HS-27A (cell line): ENCODE measurements at places on chromosomes 6 and 20.
A peak's percentile ranks its signal among the peaks of the same experiment; 100 is the strongest.

DNA sequence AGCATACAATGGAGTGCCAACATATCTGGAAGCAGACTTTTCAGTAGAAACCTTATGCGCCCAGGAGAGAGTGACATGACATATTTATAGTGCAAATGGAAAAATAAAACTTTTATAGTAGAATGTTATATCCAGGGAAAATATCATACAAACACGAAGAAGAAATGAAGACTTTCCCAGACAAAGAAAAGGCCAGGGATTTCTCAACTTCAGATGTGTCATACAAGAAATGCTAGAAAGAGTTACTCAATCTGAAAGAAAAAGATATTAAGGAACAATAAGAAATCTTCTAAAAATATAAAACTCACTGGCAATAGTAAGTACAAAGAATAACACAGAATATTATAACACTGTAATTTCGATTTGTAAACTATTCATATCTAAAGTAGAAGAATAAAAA is 1269.3 kb downstream of the GRIK2 start:
- DNase-seq: no peak

GRCh38 chr6:3117912-3118352 is 579 bp upstream of the BPHL start:
- no peak for DNase-seq

DNA sequence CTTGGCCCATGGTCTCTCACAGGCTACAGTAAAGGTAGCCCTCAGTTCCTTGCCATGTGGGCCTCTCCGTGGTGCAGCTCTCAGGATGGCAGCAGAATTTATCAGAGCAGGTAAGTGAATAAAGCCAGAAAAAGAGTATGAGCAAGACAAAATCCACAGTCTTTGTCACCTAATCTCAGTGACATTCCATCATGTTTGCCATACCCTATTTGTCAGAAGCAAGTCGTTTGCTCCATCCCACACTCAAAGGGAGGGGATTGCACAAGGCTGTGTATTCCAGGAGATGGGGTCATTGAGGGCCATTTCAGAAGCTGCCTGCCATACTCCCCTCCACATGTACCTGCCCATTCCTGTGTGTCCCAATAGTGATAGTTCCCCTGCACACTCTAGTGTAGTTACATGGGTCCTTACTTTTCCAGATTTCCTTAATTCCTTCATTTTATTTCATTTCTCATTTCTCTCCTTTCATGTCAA is 24.2 kb downstream of the ISM1 start:
- no peak for DNase-seq

- DNase-seq: no peak
Measured at GRCh38 chr20:17334932-17335331, 108.1 kb downstream of the PCSK2 start.

- DNase-seq: no peak
Measured at GRCh38 chr20:34364223-34364506, 1.1 kb downstream of the ITCH start.

- no peak for DNase-seq
Measured at GRCh38 chr20:19265646-19266374, 53.4 kb downstream of the SLC24A3 start.

DNA sequence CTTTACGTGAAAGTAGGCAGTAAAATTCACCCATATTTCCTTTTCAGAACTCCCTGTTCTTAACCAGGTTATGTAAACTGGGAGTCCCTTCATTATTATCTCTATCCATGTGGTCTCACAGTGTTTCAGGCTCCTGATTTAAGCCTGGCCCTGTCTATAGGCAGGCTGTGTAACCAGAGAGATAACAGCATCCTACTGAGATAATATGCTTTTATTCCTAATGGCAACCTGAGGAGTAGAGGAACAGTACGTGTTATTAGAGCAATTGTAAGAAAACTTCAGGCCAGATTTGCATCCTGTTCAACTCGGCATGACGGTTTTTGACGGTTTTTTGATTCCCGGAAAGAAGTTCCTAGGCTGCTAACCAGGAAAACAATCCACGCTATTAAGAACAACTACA is 16.9 kb downstream of the FUT9 start:
- no peak for DNase-seq

DNA sequence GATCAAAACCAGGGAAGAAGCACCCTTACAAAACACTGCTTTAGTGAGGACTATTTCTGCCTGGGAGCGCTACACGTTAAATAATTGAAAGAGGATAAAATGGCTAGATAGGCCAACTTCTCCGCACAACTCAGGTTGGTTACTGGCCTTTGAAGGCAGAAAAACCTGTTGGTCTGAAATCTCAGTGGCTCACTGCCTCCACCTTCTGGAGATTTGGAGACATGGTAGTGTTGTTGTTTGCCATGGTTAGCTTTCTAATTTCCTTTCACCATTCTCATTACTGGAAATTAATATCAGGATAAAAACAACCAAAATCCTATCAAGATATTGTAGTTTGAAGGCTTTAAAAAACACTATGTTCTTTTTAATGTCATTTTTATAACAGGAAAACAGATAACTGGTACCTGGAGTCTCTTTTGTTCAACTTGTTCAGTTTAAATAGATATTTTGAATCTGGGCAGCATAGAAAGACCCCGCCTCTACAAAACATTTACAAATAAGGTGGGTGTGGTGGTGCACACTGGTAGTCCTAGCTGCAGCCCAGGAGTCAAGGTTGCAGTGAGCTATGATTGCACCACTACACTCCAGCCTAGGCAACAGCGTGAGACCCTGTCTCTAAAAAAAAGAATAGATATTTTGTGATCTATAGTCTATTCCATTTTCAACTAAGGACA is 27.5 kb upstream of the BCLAF1 start:
- DNase-seq: peak; percentile 29

DNA sequence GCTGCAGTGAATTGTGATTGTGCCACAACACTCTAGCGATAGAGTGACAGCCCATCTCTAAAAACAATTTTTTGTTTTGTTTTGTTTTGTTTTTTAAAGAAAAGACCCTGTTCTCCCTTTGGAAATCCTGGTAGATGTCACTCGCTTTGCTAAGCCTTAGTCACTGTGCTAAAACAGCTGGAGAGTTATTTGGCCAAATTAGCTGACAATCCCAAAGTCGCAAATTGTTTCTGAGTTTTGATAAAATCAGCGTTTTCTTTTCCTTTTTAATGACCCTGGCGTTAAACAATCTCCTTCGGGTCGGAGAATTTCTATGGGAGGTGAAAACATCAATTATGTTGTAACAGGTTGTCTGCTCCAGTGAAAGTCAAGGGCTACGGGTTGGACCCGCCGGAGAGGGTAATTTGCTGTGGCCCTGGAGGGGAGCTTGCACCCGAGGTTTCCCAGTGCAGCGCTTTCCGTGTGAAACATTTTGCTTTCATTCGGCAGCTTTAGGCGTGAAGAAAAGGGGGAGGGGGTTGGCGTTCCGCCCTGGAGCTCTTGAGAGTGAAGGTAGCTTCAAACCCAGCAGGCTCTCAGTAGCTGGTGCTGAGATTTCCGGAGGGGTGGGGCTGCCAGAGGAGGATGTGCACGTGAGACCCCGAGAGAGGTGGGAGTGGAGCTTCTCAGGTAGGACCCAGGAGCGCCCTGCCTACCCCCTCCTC is 296.6 kb downstream of the PHACTR1 start:
- no peak for DNase-seq

GRCh38 chr20:48763216-48763914 is 64.4 kb downstream of the PREX1 start:
- no peak for DNase-seq

DNA sequence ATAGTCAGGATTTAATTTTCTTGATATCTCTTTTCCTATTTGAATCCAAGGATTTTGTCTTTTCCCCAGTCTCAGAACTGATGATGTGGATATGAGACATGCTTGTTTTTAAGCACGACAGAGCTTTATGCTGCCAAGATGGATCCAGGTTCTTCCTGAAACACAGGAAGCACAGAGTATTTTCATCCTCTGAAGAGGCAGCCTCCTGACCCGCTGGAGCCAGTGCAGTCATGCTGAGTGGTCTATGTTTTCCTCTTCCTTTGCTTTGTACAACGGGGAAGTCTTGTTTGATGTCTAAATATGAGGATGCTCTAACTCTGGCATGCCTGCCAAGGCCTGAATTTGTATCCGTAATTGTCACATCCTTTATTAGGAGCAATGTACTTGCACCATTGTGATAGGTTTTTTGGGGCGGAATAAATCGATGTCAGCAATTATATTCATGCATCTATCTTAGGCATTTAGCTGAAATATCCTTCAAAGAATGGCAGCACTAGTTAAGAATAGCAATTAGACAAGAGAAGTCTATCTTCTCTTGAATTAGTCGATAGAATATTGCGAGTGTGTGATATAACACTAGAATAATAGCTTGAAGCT is 407.1 kb upstream of the JAG1 start:
- DNase-seq: no peak

DNA sequence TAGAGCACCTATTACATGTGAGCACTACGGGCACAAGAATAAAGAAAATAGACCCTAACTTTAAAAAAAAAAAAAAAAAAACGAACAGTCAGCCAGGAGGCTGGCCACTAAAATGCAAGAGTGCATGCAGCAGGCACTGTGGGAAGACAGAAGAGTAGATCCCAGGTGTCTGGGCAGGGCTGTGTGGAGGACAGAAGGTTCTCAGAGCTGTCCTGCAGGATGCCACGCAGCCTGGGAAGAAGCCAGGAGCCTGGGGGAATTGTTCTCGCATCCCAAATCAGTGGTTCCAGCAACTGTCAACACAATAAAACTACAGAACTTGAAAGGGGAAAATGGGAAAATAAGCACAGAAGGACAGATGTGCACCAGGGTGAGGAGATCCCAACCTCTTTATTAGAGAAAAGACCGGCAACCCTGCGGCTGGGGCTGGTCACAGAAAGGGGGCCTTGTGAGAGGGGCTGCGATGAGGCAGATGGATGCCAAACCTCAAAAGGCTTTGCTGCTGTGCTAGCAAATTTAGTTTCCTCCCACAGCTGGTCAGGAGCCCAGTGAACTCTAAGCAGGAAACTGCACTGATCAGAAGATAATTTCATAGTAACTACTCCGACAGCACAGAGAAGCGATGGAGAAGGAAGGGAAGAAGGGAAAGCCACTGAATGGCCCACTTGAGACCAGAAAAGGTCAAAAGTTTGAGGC is 30.9 kb downstream of the MAP3K5 start:
- no peak for DNase-seq

GRCh38 chr6:108944707-108945680 is 96.8 kb downstream of the ARMC2 start:
- no peak for DNase-seq

DNA sequence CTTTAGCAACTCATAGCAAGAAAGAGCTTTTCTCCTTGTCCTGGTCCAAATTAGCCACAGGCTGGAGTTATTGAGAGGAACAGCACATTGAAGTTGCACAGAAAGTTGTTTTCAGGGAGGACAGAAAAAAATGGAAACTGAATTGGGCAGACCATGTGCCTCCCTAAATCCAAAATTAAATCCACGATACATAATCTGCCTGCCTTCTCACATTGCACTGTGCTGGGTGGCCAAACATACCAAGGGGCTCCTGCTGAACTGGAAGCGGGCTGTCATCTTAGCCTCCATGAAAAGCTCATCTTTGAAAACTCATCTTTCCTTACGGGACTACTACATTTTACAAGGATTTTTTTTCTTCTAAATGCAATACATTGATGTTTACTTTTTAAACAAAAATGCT is 59.9 kb downstream of the TNFAIP3 start:
- DNase-seq: no peak

DNA sequence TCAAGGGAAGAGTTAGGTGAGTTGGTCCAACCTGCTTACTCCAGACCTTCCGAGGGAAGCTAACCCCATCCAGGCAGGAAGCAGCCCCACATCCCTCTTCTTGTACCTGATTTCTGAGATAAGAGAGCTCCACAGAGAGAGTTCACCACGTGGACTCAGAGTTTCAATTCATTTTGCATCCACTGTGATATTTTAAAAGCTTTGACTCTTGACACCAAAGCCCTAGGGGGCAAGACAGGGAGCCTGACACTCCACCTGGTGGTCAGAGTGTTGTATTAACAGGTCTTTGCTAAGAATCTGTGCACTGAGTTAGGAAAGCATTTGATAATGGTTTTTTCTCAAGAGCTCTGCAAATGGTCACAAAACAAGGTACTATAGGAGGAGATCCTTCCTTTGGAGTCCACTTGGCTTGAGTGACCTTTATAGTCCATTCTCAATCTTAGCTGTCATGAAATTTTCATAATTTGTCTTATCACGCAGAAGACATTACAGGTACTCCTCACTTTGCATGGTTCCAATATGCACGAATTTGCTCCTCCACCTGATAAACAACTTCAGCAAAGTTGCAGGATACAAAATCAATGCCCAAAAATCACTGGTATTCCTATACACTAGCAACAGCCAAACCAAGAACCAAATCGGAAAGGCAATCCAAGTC is 56.2 kb upstream of the RIPOR2 start:
- DNase-seq: no peak

DNA sequence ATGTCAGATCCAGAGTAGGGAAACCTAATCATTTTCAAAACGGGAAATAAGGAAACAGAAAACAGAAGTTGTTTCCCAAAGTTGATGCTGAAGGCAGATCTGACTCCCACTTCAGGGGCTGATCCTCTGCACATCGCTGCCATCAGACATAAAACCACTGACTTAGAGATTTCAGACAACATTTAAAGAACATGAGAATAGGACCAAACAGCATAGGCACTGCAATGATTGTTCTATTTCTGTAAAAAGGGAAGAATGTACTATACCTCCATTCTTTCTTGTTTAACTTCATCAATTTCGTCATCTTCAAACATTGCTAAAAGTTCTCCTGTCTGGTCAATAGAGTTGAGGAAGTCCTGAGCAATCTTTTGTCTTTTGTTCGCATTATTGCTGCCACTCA is 324.7 kb upstream of the RUNX2 start:
- no peak for DNase-seq

DNA sequence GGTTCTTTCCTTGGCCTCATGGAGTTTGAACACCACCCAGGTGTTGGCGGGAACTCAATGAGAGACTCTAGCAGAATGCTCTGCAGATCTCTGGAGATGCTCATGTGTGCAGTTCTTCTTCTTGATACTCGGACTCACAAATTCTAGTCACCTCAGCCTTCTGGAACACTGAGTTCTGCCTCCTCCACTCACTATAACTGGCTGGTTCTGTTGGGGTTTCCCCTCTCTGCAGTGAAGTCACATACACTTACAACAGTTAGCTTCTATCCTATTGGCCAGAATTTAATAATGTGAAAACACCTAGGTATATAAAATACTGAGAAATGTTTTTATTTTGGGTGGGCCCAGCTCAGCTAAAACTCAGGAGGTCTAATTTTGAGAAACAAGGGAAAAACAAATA is 109.6 kb upstream of the HIVEP1 start:
- no peak for DNase-seq

DNA sequence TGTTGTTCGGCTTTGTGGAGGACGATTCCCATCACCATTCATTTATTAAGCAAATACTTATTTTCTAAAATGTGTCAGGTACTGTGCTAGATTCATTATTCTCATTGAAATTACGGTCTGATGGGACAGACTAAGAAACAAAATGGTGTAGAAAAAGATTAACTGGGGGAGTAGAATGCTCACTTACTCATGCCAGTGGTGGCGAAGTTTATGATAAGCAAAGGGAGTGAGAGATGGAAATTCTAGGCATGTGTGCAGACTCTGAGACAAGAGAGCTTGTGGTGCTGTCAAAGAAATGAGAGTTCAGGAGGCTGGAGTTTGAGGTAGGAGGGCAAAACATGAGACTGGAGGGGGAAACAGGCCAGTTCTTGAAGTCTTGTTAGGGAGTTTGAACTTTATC is 896 bp downstream of the RPP21 start:
- DNase-seq: no peak

GRCh38 chr6:108644252-108644651 is 83.5 kb downstream of the FOXO3 start:
- DNase-seq: no peak

- DNase-seq: no peak
Measured at GRCh38 chr20:33681728-33682353, 4.3 kb downstream of the E2F1 start.
